Inflammatory macrophage treated with lipopolysaccharide for 1 hour (primary cell): ENCODE measurements at places on chromosomes 5 and 9.

- no peak for DNase-seq
These were observed 796 bp upstream of the GADD45G start for GRCh38 chr9:89603767-89604665.

DNA sequence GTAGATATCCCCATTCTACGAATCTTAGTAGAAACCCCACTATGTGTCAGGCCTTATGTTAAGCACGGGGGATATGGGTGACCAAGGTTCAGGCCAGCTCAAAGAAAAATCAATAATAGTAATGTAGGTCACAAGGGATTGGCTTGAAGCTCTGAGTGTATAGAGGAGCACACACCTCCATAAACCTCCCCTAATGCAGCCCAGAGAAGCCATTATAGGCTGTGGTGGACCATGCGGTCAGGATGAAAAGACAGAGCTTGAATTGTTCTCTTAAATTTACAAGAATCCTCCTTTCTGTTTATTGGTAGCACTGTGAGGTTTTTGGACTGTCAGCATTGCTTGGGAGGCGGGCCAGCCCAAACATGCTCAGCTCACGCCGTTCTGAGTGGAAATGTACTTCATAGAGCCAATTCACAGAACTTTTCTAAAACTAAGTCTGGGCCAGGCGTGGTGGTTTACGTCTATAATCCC lies 9.1 kb downstream of the PDE6A start:
- no peak for DNase-seq

DNA sequence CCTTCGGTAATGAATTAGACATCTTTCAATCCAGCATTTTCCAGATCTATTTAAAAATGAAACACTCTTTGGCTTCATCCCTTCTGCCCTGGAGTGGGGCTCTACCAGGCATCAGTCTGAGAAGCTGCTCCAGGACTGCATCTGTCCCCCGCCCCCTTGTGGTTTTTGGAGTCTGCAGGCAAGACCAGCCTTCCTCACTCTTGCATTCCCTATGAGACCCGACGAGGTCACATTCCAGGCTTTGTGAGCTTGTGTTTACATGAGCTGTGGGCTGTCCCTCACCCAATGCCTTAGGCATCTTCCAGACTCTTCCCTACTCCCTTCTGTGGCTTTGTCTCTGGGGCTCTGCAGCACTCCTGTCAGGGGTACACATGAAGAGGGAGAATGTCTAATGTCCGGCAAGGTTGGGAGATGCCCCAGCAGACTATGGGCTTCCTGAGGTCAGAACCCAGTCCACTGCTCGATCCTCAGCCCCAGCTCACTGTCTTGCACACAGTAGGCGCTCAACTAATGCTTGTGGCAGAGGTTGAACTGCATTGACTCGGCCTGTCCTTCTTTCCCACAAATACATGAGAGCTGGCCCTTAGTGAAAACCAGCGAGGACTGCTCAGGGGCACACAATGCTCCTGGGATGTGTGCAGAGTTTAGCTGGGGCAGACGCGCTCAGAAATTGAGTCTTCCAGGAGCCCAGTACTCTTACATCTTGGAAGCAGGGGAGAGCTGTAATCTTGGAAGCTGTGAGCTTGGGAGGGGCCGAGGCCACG lies 11.7 kb upstream of the GADD45G start:
- no peak for DNase-seq

DNA sequence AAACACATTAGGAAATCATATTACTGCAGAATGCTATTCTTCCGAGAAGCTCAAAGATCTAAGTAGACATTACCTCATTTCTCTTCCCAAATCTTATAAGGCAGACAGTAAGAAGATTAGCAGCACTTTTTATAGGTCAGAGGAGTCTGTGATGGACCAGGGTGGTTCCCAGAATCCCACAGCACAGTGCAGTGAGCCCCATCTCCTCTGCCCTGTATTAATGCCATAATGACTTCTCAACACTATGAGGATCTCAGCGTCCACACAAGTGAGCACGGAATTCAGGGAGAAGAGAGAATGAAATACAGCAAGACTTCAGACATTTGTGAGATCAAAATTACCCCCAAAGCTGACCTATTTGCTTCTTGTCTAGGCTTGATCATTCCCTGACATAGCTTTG lies 49.9 kb downstream of the PRUNE2 start:
- DNase-seq: no peak

GRCh38 chr9:128841694-128842492 lies 12.3 kb upstream of the SPOUT1 start:
- no peak for DNase-seq

GRCh38 chr5:132822650-132823480 lies 7.6 kb downstream of the SHROOM1 start:
- DNase-seq: no peak

DNA sequence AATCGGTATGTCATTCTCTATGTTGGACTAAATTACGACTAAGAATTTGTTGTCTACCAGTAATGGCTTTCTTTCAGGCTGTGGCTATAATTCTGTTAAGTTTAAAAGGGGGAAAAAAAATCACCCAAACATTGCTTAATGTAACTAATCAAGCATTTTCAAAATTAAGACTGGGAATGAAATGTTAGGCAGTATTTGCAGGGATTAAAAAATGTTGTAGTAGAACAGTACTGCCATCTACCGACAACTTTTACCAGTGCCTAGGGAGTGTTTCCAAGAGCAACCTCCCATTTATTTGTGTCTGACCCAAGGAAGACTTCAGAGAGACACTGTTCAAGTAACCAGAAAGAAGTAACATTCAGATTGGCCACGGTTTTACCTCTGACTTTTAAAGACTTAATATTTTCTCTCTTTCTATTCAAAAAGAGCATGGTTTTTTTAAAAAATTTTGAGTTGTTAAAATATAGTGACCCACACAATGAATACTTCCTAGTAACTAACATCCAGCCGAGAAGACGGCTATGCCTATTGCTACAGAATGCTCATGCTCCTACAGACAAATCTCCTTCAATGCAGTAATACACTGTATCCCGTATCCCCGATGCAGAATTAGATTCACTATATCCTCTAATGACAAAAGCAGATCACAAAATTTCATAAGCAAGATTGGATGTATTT lies 92.4 kb downstream of the ARL15 start:
- DNase-seq: peak; percentile 41

DNA sequence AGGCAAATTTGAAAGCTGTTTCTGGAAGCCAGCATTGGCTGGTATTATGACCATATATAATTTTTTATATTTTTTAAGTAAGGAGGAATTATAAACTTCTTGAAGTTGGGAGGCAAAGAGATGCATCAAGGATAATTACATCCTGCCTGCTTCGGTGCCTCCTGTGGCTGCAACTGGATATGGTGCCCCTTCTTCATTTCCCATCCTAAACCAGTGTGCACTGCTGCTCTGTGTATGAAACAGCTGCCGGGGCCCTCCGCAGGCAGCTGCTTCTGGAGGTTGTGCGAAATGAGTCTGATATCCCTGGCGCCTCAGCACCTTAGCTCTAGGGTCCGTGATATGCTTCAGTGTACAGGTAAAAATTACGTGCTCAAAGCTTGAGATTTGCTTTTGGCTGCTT lies 304.2 kb downstream of the ENC1 start:
- DNase-seq: no peak

DNA sequence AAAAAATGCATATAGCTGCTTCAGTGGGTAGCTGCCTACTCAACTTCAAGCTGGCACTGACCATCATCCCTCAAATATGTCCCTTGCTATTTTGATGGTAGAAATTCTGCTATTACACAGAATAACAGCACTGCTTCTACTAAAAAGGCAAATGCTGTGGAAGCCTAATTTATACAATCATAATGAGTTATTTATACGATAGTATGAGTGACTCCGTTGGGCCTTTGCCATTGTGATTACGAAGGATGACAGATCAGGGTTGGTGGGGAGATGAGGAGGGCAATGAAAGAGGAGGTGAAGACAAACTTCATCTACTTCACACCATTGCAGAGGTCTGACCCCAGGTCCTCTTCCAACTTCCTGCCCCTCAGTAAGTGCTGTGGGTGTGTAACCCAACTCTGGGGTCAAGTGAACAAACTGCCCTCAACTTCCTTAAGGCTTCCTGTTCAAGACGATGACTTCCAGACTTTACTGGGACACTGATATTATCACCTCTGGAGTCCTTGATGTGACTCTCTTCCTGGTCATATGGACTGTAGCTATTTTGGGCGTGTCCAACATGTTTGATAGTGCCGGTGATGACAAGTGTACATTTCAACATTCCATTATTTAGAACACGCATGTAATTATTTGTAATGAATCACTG lies 74.1 kb upstream of the RPS23 start:
- DNase-seq: no peak

DNA sequence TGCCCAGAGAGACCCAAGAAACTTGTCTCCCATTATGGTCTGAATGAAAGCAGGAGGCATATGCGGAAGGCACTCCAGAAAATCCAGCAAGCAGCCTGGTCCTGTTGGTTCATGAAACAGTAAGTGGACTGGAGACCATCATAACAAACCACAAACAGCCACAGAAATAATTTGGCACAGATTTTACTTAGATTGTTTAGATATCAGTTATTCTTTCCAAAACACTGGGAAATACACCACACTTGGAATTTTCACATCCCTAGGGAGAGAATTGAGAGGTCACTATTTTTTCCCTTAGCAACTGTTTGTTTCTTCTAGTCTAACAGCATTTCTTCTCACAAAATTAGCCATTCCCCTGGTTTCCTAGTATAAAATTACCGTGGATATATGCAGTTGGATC lies 300.8 kb downstream of the OSTF1 start:
- no peak for DNase-seq

DNA sequence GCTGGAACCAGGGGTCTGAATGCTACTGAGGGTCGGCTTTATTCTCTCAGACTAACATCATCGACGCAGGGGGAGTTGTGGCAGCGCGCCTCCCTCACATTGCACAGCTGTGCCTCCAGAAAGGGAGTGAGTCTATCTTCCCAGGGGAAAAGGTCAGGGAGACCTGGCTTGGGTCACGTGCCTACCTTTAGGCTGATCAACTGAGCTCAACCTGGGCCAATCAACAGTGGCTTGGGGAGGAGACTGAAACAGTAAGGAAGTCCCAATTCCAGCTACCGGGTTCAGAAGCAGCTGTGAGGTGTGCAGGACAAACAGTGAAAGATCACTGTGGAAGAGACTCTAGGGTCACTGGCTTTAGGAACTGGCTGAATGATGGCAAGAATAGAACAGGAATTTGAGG lies 14.3 kb downstream of the SNX30 start:
- no peak for DNase-seq

DNA sequence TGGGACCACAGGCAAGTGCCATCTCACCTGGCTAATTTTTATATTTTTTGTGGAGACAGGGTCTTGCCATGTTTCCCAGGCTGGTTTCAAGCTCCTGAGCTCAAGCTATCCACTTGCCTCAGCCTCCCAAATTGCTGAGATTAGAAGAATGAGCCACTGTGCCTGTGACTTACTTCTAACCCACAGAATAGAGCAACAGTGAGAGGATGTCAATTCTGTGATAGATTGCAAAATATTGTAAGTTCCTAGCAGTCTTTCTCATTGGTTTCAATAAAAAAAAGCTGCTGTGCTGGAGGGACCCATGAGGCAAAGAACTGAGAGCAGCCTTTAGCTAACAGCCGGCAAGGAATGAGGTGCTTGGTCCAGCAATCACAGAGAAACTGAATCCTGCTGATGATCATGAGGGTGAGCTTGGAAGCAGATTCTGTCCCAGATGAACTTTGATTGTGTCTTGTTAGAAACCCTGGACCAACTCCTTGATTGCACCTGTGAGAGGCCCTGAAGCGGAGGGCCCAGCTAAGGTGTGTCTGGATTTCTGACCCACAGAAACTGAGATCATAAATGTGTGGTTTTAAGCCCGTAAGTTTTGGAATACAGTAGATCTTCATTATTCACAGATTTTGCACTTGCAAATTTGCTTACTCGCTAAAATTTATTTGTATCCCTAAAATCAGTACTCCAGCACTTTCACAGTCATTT lies 149.7 kb downstream of the GCNT1 start:
- DNase-seq: peak; percentile 76

GRCh38 chr5:66829358-66829674 lies 233.1 kb downstream of the MAST4 start:
- DNase-seq: no peak

DNA sequence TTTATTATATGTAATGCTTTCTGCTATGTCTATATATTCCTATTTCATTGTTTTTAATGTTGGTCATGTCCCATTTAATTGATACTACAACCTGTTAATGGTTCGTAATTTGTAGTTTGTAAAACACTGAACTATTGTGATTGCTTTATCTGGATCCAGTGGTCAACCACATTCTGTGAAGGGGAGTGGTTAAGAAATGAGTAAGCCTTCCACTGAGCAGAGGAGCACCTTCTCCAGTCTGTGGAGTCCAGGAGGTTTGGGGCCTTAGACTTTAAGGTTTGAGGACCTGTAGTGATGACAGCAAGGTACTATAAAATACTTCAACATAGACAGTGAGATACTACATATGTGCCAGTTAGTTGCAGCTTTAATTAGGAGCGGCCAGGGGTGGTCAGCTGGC lies 67.7 kb upstream of the RAD23B start:
- no peak for DNase-seq

GRCh38 chr9:135280666-135281065 lies 193.2 kb downstream of the OLFM1 start:
- DNase-seq: no peak

DNA sequence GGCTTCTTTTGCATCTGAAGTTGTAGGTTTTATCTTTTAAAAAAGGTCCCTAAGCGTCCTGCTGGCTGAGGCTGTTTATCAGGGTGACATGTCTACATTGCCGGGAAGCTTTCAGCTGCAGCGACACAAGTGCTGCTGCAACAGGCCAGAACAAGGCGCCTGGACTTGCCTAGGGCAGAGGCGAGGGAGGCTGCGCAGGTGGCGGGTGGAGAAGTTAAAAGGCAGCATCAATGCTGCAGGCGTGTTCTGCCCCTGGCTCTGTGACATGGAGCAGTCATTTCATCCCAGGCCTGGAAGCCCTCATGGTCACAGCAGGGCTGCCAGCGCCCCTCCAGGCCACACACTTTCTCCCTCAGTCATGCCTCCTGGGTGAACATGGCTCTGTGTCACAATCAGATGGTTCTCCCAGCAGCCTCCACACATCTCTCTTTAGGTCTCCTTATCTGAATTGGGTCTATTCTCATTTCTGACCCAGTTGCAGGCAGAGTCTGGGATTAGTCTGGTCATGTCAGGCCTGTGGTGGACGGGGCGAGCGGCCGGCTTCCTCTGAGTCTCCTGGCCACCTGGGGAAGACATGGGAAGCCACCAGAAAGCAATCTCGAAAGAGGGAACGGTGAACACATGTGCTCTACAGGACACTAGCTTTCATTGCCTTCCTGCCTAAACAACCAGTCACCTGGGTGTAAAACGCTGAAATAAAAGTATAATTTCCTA lies 41.3 kb downstream of the IRX2 start:
- DNase-seq: no peak

GRCh38 chr9:107636571-107637381 lies 147.2 kb upstream of the KLF4 start:
- DNase-seq: peak; percentile 57

DNA sequence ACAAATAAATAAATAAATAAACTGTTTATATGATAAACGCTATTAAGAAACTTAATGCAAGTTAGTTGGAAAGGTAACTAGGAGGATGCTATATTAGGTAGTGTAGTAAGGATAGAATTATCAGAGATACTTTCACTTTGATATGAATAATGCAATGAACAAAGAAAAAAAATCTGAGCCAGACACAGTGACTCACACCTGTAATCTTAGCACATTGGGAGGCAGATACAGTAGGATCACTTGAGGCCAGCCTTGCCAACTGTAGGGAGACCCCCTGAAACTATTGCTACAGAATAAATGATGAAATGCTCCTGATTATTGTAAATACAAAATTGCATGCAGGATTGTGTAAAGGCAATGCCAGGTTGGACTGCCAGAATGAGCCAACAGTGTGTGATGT lies 109.2 kb downstream of the ANXA2R start:
- DNase-seq: no peak
